Left lung (tissue), 14 donors: ENCODE measurements at places on chromosomes 1 and 21. TPM values are rescaled to one million over a fixed set of nuclear protein-coding genes. Genes with fewer than 3 reads are reported as not detected.

SPATA17 gene
- 1.8 TPM for total RNA-seq

IL19 gene
- total RNA-seq, result not detected

GNAT2 gene
- not detected for total RNA-seq

AMY2A gene
- total RNA-seq, result not detected

SLFNL1 gene
- 4.9 TPM for total RNA-seq

CEP170 gene
- 72.2 TPM for total RNA-seq

WDR77 gene
- 18.9 TPM for total RNA-seq

CENPS gene
- 13.5 TPM for total RNA-seq

IFI44L gene
- total RNA-seq, result 12.4 TPM

S100A7 gene
- not detected for total RNA-seq

MYBPH gene
- total RNA-seq, result 1.3 TPM

SYCP1 gene
- total RNA-seq, result not detected

RAP1GAP gene
- 20.7 TPM for total RNA-seq

SPEN gene
- 54.1 TPM for total RNA-seq
